Renal pelvis (tissue), 12 donors: ENCODE measurements at places on chromosomes 11 and 22. TPM values are rescaled to one million over a fixed set of nuclear protein-coding genes. Genes with fewer than 3 reads are reported as not detected.

DNA sequence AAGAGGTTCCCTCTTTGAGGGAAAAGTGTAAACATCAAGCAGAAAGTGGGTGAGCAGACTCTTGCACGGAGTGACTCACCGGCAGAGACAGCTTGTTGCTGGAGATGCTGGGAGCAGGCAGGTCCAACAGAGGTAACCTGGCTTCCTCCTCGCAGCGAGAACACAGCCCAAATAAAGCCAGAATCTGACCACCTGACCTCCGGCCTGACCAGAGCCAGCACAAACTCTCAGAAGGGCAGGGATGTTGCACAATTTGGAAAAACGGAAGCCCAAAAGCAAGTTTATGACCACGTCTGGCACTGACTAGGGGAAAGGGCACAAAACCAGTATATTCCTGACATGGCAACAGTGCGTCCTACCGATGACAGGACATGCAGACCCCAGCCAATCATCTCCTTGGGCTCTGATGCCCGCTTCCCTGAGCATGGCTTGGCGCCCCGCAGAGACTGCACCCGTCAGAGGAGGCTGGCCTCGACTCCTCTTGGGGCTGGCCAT is 5.4 kb downstream of the SMCO4 start:
- no peak for DNase-seq

- no peak for DNase-seq
These were observed 491.5 kb upstream of the LUZP2 start for GRCh38 chr11:24005202-24005876.

- no peak for DNase-seq
These were observed 8.9 kb downstream of the EHBP1L1 start for GRCh38 chr11:65584723-65585171.

GRCh38 chr11:118924591-118925585 is 838 bp downstream of the BCL9L start:
- no peak for DNase-seq

GRCh38 chr22:47540011-47540410 is 777.6 kb downstream of the TBC1D22A start:
- no peak for DNase-seq

GRCh38 chr11:110094298-110095285 is 1.4 kb downstream of the ZC3H12C start:
- DNase-seq = no peak

GRCh38 chr11:35182317-35182939 is 43.5 kb downstream of the CD44 start:
- DNase-seq = no peak

DNA sequence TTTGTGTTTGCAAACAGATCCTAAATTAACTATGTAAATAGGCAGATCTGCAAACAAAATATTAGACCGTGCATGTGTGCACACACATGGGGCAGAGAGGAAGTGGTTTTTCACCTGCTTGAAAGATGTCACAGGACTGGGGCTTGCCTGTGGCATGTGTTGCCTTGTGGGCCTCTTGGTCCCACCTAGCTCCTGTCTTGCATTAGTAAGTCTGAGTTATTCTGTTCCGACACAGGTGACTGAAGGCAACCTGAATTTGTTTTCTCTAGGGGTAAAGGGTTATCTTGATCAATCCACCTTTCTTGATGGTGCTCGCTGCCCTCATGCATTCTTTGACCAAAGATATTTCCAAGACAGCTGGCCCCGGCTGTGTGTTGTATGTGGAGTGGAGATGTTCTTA is 667.5 kb downstream of the NTM start:
- no peak for DNase-seq

- no peak for DNase-seq
These were observed 43.7 kb downstream of the GDPD5 start for GRCh38 chr11:75481922-75482606.

GRCh38 chr11:64455456-64456261 is 96.7 kb downstream of the RPS6KA4 start:
- DNase-seq = no peak

- no peak for DNase-seq
These were observed 42.5 kb downstream of the GAB4 start for GRCh38 chr22:16965560-16965959.

DNA sequence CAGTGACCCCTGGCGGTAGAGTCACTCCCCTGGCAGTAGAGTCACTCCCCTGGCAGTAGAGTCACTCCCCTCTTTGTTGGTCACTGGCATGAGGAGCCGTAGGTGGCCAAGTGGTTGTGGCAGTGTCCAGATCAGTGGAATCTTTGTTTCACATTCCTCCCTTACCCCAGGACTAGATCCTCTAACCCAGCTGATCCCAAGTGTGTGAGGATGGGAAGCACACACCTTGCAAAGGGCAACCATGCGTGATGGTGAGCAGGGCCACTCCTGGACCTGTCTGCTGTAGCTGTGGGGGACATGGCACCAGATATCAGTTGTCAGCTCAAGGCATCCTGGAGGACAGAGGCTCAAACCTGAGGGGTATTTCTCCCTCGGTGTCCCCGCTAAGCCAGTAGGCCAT is 37.8 kb downstream of the OSBP2 start:
- no peak for DNase-seq

GRCh38 chr11:133403900-133404299 is 128.4 kb downstream of the OPCML start:
- no peak for DNase-seq

DNA sequence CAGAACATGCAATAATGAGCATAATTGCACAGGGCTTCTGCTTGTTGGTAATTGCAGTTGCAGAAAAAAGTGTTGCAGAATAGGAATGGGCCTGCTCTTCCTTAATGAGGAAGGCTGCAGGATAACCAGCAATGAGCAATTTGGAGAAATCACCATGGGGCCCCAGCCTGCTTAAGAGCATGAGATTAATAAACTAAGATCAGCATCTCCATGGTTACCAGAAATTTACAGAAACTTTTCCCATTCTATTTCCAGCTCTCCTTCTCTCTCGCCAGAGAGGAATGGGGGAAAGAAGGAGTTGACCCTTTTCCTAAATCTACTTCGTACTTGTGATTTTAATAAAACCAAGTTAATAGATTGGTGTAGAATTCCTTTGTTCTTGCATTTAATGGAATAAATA is 80.9 kb upstream of the CSNK2A3 start:
- no peak for DNase-seq

- peak; percentile 11 for DNase-seq
These were observed 220.1 kb upstream of the E2F8 start for GRCh38 chr11:19460718-19461405.

DNA sequence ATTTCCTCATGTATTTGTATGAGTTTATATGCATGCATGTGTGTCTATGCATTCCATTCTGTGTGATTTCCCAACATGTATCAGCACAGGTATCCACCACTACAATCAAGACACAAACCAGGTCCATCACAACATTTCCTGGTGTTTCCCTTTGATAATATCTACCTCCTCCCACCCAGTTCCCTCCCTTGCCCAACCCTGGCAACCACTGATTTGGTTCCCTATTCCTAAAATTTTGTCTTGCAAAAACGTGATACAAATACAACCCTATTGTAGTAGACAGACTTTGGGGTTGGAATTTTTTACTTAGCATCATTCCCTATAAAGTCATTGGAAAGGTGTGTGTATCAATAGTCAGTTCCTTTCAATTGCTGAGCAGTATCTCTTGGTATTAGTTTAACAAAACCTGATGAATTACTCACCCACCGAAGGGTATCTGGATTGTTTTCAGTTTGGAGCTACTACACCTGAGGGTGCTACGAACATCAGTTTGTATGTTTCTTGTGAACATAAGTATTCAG is 51.8 kb upstream of the IGLL5 start:
- no peak for DNase-seq

DNA sequence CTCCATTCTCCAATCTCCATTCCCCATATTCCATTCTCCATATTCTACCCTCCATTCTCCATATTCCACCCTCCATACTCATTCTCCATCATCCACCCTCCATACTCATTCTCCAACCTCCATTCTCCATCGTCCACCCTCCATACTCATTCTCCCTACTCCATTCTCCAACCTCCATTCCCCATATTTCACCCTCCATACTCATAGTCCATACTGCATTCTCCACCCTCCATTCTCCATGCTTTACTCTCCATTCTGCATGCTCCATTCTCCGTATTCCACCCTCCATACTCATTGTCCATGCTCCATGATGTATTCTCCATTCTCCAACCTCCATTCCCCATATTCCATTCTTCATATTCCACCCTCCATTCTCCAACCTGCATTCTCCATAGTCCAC is 44.3 kb upstream of the H19 start:
- no peak for DNase-seq

- no peak for DNase-seq
These were observed 2.6 kb upstream of the SH3BP1 start for GRCh38 chr22:37636949-37637273.

DNA sequence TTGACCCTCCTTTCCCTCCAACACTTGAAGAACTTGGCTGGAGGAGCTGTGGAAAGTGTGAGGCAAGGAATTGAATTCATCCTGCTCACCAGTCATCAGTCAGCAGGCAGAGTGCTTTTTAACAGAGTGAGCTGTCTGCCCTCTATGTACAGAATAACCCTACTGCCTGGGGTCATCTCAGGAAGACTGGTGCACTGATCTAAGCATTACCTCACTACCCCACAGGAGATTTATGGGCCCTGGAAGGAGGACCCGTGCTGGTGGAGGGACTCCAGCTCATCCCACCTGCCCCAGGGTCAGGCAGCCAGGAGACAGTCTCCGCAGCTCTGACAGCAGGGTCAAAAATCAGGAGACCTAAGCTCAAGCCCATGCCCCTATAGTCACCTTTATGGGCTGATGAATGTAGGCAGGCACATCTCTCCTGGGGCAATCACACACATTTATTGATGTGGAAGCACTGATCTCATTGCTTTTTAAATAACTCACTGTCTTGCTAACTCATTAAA is 270.8 kb upstream of the SESN3 start:
- no peak for DNase-seq

- DNase-seq = no peak
These were observed 11.1 kb downstream of the NUMA1 start for GRCh38 chr11:72069200-72069599.

DNA sequence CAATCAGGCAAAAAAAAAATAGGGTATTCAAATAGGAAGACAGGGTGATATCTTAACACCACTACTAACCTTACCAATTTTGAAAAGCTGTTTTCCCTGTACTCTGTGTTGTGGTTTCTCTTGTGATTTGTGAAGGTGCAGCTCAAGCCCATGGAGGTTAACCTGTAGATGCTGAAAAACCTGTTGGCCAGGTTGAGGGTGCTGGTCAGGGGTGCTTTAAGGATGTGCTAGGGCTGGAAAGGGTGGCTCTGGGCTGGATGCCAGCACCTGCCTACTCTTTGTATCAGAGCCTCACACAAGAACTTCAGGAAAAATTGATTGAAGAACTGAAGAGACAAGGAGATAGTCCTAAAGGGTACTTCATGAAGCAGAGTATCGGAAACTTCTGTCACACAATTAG is 18.3 kb upstream of the OR5M8 start:
- no peak for DNase-seq

GRCh38 chr11:74311352-74311926 is at the start of gene P4HA3:
Gene P4HA3 (minus strand): TSS chr11:74311640. CDS start chr11:74311611, 29 bp downstream.
- peak; percentile 29 for DNase-seq

GRCh38 chr22:50305923-50306566 is 1.4 kb downstream of the PLXNB2 start:
- DNase-seq = peak; percentile 94

- DNase-seq = no peak
These were observed 85.5 kb downstream of the ETS1 start for GRCh38 chr11:128501632-128502549.

- no peak for DNase-seq
These were observed 453.1 kb downstream of the SOX6 start for GRCh38 chr11:15903246-15903645.

- no peak for DNase-seq
These were observed 58.4 kb downstream of the MPPED1 start for GRCh38 chr22:43470253-43470652.

GRCh38 chr11:114796954-114797721 is 118.8 kb downstream of the NXPE2 start:
- DNase-seq = no peak

GRCh38 chr11:32171445-32171844 is 80.6 kb downstream of the RCN1 start:
- no peak for DNase-seq

DNA sequence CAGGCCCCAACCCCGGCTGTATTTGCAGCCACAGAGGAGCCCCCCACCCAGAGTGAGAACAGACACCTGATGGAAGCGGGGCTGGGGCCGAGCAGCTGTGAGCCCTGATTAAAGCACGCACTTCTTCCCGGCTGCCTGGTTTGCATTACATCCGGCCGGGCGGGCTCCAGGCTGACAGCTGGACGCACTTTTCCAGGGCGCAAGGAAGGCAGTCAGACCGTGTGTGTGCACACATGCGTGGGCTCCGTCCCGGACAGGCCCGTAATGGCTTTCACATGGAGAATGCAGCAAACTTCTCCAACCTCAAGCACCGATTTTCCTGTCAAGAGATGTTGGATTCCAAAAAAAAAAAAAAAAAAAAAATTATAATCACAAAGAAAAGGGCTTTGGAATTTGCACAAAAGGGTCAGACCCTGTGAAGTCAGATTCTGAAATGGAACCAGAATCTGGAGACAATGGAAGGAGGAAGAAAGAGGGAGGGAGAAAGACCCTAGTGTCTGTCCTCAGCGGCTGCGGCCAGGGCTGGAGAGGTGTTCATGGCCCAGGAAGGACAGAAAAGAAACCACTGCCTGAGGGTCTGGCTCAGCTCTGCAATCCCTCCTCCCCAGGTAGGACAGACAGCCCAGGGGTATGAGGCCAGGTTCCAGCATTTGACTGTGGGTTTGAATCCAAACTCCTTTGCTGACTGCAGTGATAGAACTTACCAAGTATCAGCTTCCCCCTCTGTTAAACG is 365.5 kb downstream of the MN1 start:
- peak; percentile 69 for DNase-seq

CAVIN3 gene
- 20.9 TPM for polyA plus RNA-seq

DBX1 gene
- polyA plus RNA-seq = not detected

OR51B5 gene
- 0.32 TPM for polyA plus RNA-seq

ALDH3B2 gene
- polyA plus RNA-seq = 4.6 TPM

LZTR1 gene
- 49.3 TPM for polyA plus RNA-seq

DNAJB13 gene
- 7.3 TPM for polyA plus RNA-seq

PDGFB gene
- 17.9 TPM for polyA plus RNA-seq

TLCD5 gene
- 14.0 TPM for polyA plus RNA-seq

LMO1 gene
- 0.85 TPM for polyA plus RNA-seq

PATE4 gene
- polyA plus RNA-seq = not detected

KDM4D gene
- polyA plus RNA-seq = 2.1 TPM

OR9I1 gene
- not detected for polyA plus RNA-seq

RFPL3 gene
- not detected for polyA plus RNA-seq

TUB gene
- polyA plus RNA-seq = 26.2 TPM

MYO7A gene
- 2.9 TPM for polyA plus RNA-seq
